ENCODE measurements at places on chromosomes 5 and 9. TPM values are rescaled to one million over a fixed set of nuclear protein-coding genes. Genes with fewer than 3 reads are reported as not detected.

Gene PLPP1
- total RNA-seq = 11.2 TPM

Gene SH3RF2
- not detected for total RNA-seq

Gene PCDHGA9
- total RNA-seq = 1.9 TPM

Gene IFNA13
- not detected for total RNA-seq

Gene ALDOB
- total RNA-seq = not detected

Gene F12
- total RNA-seq = not detected

Gene TMOD1
- 2.5 TPM for total RNA-seq

Gene FAM151B
- 1.1 TPM for total RNA-seq
